ENCODE measurements at places on chromosomes 4 and X.

DNA sequence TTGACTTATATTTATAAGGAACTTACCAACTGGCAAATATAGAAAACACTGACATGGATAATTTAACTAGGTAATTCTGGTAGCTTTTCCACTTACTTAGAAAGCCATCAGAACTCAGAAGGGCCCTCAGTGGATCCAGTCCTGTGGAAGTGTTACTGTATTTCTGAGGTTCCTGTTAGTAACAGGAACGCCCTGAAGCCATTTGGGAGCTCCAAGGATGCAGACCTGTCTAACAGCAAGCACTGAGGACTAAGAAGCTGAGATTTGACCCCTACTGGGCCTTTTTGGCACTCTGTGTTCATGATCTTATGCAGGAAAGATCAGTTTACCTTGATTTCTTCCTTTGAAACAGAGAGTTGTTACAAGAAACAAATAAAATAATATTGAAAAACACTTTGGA is 46.0 kb upstream of the TLL1 start:
- no peak for DNase-seq

DNA sequence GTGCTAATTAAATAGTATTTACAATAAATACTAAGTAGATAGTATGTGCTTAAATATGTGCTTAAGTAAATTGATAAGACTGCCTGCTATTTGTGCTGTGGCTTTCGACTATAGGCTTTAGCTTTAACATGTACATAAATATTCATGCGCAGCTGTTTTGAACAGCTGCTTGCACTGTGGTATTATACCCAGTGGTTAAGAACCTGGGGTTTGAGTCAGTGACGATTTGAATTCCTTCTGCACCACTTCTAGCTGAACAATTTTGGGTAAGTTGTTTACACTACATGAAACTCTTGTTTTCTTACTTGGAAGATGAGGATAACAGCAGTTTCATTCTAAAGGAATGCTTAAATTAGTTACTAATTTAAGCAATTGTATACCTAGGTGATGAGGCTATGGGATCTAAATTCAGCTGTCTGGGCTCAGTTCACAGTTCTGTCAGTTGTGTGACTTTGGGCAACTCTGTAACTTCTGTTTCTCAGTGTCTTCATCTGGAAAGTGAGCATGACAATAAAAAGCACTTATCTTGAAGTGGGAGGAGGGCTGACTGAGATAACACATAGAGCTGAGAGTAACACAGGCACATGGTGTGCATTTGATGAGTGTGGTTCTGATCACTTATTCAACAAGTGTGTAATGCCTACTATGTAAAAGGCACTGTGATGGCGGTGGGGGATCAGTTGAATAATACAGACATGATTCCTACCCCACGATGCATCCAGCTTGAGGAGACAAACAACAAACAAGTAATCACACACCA is 37.0 kb downstream of the HPGDS start:
- DNase-seq, result no peak

DNA sequence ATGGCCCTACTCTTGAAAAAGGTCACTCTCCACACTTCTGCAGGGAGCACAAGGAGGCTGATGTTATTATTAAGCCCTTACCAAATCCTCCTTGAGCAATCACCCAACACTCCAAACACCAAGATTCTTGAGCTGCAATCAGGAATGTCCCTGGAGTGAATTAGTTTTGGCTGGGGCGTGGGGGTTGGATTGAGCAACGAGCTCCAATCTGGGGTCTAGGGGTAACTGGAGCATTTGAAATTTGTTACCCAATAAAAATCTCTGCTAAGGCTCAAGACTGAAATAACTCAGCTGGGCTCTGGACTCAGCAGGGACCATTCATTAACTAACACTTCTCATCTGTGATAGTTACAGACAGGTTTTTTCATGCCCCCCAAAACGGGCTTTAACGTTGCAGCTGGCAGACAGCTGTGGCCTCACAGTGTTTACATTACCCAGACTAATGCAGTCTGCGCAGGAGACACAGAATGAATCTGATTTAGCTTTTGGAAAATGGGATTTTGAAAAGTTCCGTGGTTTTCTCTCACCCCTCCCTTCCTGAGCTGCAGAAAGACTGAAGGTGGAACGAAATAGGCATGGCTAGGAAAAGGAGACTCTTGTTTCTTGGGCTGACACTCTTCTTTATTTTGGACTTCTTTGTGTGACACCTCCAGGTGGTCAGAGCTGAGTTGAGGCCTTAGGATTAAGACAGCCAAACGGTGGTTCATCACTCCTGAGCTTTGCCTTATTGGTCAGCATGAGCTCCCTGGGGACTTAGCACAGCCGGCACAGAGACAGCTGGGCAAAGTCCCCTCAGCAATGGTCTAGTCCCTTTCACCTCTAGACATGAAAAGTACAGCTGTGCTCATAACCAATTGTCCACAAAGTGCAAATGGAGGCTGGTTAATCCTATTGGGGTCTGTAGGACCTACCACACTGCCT is 26.6 kb downstream of the PLAC1 start:
- no peak for DNase-seq

DNA sequence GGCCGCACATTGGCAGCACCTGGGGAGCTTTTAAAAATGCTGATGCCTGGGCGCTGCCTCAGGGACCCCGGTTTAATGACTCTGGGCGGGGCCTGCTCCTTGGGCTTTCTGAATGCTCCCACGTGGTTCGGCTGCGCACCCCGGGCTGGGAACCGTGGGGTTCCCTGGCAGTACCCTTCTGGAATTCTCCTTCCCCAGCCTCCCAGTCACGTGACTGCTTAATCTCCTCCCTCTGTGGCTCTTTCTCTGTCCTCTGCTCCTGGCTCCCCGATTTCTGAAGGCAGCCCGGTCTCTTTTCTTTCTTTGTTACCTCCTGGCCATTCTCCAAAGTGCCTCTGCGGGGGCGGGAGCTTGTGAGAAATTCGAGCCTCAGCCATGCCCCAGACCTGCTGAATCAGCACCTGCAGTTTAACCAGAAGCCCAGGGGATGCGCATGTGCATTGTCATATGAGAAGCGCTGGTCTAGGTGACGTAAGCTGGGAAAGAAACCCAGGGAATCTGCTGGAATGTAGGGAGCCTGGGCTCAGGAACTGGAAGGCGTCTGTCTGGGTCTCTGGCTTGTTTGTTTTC is 16.6 kb downstream of the CLCN4 start:
- DNase-seq, result no peak

DNA sequence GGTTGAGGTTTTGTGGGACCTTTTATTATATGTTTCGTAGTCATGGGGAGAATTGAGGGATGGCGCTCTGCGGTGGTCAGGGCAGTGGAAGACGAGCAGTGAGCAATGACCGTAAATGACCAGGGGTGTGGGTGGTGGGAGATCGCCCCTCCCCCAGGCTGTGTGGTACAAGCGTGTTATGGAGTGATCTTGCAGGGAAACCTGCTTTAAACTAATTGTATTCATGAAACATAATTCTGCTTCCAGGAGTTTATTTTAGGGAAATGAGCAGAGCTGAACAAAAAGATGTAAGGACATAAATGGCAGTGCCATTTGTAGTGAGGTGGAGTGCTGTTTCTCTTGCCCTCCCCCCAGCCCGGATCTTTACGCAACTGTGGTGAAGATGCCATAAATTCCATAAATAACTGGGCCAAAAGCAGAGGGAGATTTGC is 20.2 kb downstream of the GYG2 start:
- no peak for DNase-seq

- no peak for DNase-seq
Observed at GRCh38 chr4:87069037-87069742, 134.4 kb downstream of the AFF1 start.

DNA sequence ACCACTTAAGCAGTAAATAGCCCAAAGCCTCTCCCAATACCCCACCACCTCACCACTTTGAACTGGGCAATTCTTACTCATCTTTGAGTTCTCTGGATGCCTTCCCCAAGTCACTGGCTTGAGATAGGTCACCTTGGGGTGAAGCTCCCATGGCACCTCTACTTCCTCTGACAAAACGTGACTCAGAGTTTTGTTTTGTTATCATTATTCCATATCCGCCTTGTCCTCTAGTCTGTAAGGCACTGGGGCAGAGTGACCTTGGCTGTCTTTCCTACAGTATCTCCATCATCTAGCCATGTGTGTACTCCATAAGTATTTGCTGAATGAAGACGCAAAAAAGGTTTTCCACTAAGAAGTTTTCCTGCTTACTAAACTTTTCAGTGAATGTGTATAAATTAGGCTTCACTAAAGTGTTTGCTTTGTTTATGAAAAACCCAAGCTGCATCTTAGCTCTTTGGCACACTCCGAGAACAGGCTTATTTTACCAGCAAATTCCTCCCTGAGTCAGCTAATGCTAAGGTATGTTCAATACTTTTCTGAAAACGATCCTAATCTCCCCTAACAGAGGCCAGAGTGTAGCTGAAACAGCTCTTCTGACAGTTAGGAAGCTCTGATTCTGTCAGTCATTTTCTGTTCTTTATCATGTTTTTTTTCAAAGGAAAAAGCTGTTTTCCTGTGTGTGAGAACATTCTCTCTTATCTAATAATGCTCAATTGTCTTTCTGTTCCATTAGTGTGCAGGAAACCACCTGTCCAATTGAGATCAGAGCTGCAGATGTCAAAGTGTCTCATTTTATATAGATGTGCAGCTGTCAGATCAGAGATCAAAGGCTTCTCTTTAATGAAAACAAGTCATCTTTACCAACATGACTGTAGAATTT is 30.2 kb upstream of the TSPAN5 start:
- no peak for DNase-seq

- no peak for DNase-seq
Observed at GRCh38 chr4:53015681-53016080, 153.6 kb downstream of the RASL11B start.

GRCh38 chr4:48046059-48046458 is 29.5 kb downstream of the NIPAL1 start:
- DNase-seq, result no peak

DNA sequence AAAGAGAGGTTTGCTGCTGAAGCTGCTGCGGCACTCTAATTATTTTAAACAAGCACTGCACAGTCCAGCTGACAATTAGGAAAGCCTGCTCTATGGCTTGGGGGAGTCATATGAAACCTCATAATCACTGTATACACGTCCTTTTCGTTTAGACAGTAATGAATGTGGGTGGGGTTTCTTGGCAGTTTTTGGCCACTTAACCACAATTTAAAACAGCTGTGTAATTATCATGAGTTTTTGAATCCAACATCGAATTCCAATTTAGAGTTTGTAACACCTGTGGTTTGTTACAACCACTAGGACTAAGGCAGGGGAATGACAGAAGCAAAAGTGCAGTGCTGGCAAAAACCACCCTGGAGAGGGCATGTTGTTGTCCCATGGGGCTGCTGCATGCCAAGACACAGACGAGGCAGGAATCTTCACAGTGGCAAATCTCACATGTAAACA is 99.5 kb downstream of the CXXC4 start:
- DNase-seq, result no peak

GRCh38 chr4:167339781-167340180 is 105.5 kb upstream of the SPOCK3 start:
- no peak for DNase-seq

GRCh38 chrX:52852110-52852860 is 15.6 kb downstream of the XAGE3 start:
- DNase-seq, result no peak

- DNase-seq, result no peak
Observed at GRCh38 chr4:26837993-26838842, 22.4 kb upstream of the STIM2 start.

GRCh38 chr4:31968842-31969241 is 1248.7 kb downstream of the PCDH7 start:
- no peak for DNase-seq

DNA sequence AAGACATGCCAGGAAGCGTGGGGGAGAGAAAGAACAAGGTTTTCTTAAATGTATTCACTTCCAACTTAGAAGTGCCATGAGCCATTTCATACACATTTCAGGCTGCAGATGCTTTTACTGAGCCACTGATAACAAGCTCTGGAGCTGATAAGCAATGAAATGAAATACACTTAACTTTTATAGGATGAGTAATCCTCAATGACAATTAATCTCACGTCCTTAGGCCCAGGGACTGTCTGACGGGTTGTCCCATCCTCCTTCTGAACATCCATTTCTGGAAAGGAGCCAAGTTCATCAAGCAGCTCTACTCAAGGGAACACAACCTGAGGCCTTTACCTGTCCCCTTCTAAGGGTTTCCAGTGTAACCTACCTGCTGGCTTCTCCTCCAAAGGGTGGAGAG is 121.2 kb downstream of the PARM1 start:
- DNase-seq, result no peak

Measured in stimulated activated CD8-positive, alpha-beta memory T cell treated with anti-CD3 and anti-CD28 coated beads, Interleukin-4, amount 100 ng/mL, for 24 hours (primary cell).